ENCODE measurements at places on chromosomes 1 and 21.

- no peak for DNase-seq
These were observed 239.9 kb upstream of the IRF2BP2 start for GRCh38 chr1:234849832-234850231.

GRCh38 chr1:168164771-168165170 is 14.0 kb upstream of the TIPRL start:
- DNase-seq, result no peak

DNA sequence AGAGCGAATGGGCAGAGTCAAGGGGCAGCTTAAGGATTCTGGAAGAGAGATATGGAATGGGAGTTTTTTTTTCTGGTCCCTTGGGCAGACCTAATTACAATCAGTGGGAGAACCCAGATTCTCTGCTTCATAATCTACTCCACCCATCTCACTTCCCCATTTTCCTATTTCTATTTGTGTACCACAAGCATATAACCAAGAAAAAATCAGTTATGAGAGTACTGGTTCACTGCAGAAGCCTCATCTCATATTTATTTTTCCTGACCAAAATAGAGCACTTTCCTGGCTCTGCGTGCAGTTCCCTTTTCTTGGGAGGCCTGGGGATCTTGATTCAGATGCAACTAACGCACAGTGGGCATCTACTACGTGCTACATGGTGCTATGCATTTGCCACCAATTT is 82.2 kb upstream of the SLFNL1 start:
- peak; percentile 11 for DNase-seq

- no peak for DNase-seq
These were observed 20.8 kb downstream of the TMCO1 start for GRCh38 chr1:165747632-165748447.

GRCh38 chr1:59006289-59006658 is 222.4 kb upstream of the JUN start:
- no peak for DNase-seq
